Vagina (tissue), 2 donors: ENCODE measurements at places on chromosomes 6 and 20.

- DNase-seq: no peak
Measured at GRCh38 chr6:85063611-85064010, 299.2 kb upstream of the TBX18 start.

DNA sequence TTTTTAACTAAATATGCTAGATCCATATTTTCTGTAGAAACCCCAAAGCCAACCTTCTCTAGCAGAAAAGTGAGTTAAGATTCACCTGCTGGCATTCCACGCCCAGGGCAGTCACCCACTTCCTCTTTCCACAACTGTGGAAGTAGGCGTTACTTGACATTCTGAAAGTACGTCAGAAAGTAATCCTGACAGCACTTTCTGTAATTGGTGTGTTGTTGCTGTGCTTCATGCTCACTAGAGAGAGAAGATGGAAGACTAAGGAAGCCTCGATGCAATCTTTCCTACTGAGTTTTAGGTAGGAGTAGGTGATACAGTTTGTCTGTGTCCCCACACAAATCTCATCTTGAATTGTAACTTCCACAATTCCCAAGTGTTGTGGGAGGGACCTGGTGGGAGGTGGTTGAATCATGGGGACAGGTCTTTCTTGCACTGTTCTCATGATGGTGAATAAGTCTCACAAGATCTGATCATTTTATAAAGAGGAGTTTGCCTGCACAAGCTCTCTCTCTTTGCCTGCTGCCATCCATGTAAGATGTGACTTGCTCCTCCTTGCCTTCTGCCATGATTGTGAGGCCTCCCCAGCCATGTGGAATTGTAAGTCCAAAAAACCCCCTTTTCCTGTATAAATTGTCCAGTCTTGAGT is 101.1 kb downstream of the MAP3K7 start:
- no peak for DNase-seq

GRCh38 chr20:14544688-14545087 is 207.3 kb upstream of the FLRT3 start:
- DNase-seq: no peak

- DNase-seq: no peak
Measured at GRCh38 chr6:37710616-37711015, 12.9 kb upstream of the MDGA1 start.

- DNase-seq: no peak
Measured at GRCh38 chr6:27518881-27519795, 46.2 kb upstream of the ZNF184 start.

GRCh38 chr6:100880149-100880852 is 828 bp downstream of the ASCC3 start:
- DNase-seq: no peak

DNA sequence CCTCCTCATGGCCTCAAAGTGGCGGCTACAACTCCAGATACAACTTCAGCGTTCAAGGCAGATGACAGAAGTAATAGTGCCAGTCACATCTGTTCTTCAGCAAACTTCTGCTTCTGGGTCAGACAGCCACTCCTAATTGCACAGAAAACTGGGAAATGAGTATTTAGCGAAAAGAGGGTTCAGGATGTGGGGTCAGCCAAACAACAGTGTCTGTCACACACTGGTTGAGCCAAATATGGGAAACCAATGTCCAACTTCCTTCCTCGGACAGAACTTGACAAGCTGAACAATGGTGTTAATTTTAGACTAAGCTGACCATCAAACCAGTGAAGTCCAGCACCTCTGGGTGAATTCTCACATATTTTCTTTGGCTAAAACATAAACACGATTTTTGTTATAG is 22.1 kb downstream of the NUDT3 start:
- no peak for DNase-seq

- no peak for DNase-seq
Measured at GRCh38 chr20:47773371-47773786, 11.9 kb downstream of the SULF2 start.

DNA sequence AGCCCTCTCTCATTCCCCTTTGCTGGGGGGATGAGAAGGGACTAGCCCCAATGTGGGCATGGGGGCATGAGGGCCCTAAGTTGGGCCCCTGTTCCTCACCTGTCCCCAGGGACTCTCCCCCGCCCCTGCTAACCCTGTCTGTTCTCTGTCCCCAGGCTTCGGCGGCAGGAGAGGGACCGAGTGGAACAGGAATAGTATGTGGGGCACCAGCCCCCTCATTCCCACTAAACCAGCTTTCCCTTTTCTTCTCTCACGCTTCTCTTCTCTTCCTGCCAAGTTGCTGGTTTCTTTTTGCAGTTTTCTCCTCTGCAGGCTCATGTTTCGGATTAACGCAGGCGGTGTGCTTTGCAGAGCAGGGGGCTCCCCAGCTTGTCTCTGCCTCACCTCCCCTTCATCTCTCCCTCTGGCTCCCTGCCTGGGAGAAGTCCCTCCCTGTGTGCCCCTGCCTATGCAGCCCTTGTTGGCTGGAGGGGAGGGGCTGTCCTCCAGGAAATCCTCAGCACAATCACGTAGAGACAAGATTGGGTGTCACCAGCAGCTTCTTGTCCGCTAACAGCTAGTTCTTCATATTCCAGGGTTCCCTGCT is 7.9 kb downstream of the TMEM63B start:
- no peak for DNase-seq

DNA sequence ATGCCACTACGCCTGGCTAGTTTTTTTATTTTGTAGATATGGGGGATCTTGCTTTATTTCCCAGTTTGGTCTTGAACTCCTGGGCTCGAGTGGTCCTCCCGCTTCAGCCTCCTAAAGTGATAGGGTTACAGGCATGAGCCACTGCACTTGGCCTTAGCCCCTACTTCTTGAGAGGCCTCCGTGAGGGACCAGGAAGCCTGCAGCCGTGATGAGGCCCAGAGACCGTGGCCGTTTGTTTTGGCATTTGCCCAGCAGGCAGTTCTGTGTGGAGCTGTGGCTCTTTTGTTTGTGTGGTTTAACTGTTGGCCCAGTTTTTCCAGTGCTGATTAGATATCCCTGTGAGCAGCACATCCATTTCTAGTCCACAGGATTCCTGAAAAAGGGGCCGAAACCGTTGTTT is 39.8 kb downstream of the SRSF3 start:
- no peak for DNase-seq

DNA sequence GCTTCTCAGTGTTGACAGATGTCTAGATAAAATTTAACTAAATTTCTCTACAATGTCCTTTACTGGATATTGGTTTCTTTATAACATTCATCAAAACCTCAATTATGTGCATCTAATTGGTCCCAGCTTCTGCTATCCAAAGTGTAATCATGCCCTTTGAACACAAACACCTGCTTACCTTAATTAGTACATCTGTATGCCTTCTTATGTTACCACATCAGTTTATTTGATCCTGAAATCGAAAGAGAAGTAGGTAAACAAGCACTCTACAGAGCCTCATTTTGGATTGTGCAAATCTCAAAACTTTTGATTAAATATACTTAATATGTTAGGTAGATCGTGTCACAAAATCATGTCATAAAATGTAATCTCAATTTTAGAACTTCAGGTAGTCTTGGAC is 36.5 kb downstream of the TAB2 start:
- DNase-seq: no peak

- DNase-seq: no peak
Measured at GRCh38 chr6:50381099-50381415, 331.3 kb upstream of the DEFB112 start.

GRCh38 chr6:133410638-133411435 is 169.7 kb downstream of the EYA4 start:
- no peak for DNase-seq
